ENCODE measurements at places on chromosomes 6 and 20.
A peak's percentile ranks its signal among the peaks of the same experiment; 100 is the strongest.

GRCh38 chr20:34637245-34638038 lies 39.5 kb downstream of the PIGU start:
- no peak for DNase-seq

GRCh38 chr20:56249244-56249955 lies 868 bp downstream of the MC3R start:
- DNase-seq = peak; percentile 75

DNA sequence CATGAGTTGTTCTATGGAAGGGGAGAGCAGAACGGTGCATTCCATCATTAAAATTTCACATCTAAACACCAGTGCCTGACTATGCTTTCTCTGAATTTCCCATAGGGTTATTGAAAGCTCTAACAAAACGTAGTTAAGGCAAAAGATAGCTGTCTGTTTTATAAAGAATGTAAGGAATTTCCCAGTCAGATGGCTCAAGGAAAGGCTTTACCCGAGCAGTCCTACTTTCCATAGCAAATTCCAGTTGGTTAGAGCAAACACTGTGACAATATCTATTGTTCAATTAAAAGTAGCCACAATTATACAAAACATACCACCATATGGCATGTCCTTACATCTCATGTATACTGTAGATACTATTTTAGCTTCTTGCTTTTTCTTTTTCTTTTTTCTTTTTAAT lies 1059.5 kb upstream of the FLRT3 start:
- no peak for DNase-seq

GRCh38 chr20:3436864-3437574 lies 29.6 kb upstream of the DNAAF9 start:
- no peak for DNase-seq

GRCh38 chr6:48429021-48429420 lies 318.0 kb upstream of the PTCHD4 start:
- no peak for DNase-seq

DNA sequence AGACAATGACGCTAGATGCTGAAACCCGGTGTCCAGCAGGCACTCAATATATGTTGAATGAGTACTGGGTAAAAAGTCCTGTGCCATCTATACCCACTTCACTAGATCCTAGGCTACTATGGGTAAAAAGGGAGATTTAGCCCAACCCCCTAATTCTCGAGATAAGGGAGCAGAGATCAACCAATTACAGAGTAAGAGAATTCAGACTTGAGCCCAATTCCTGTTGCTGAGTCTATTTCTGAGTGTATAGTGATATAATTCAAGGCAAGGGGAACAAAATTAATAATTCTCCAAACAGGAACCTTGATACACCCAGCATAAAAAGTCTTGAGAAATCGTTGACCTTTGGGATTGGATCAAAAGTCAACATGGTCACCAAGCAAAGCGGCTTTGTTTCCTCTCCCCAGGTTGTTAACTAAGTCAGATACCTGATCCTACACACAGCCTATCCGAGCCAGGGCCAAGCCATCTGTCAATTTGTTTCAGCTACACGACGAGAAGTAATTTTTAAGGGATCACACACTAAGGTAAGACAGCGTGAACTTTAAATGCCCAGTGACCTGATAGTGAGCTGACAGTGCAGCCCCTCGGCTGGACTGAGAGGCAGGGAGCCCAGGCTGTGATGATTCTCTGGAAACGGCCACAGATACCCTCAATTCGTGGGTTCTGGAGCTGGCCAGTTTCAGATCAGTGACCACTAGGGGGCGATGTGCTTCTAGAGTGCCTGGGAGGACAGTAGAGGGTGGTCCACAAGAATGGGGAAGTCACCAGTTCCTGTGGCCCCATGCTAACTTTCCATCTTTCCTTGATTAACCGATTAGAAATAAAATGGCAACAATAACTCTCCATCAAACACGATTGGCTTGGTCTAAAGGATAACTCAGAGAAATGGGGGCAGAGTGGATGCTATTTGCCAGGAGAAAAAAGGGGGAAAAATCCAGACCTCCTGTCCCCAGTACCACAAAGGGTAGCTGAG lies 46.2 kb downstream of the SLC22A23 start:
- peak; percentile 92 for DNase-seq

- no peak for DNase-seq
Observed at GRCh38 chr6:144317736-144318135, 32.6 kb downstream of the UTRN start.

GRCh38 chr6:25202504-25202903 lies 76.7 kb upstream of the CARMIL1 start:
- no peak for DNase-seq

- no peak for DNase-seq
Observed at GRCh38 chr6:169862043-169862891, 110.8 kb downstream of the ERMARD start.

- DNase-seq = peak; percentile 72
Observed at GRCh38 chr6:24524805-24525204, 30.0 kb downstream of the ALDH5A1 start.

GRCh38 chr6:139367810-139368351 lies 6.6 kb downstream of the CITED2 start:
- DNase-seq = peak; percentile 82

- peak; percentile 50 for DNase-seq
Observed at GRCh38 chr6:124854338-124854922, 107.8 kb upstream of the RNF217 start.

DNA sequence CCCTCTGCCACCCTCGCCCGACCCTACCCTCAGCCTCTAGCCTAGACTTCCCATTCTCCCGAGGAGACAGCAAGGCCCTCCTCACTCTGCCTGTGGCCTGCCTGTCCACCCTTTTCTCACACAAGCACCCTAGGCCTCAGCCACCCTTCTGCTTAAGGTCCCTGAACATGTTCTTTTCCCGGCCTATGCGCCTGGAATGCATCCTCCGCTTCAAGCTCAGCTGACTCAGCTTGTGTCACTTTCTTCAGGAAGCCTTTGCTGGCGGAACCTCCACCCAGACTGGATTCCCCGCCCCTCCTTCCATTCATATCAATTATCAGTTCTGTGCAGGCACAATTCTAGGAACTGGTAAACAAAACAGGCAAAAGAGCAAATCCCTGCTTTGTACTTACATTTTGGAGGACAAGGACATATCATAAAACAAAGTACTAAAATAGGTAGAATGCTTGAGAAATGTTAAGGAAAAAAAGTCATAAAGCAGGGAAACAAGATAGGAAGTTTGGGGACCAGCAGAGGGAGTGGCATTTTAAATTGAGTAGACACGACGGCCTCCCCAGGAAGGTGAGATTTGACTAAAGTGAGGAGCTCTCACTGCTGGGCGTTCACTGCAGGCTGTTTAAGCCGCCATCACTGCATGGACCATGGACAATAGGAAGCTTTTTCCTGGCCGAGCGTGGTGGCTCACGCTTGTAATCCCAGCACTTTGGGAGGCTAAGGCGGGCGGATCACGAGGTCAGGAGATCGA lies 17.9 kb upstream of the SNHG17 start:
- peak; percentile 84 for DNase-seq

DNA sequence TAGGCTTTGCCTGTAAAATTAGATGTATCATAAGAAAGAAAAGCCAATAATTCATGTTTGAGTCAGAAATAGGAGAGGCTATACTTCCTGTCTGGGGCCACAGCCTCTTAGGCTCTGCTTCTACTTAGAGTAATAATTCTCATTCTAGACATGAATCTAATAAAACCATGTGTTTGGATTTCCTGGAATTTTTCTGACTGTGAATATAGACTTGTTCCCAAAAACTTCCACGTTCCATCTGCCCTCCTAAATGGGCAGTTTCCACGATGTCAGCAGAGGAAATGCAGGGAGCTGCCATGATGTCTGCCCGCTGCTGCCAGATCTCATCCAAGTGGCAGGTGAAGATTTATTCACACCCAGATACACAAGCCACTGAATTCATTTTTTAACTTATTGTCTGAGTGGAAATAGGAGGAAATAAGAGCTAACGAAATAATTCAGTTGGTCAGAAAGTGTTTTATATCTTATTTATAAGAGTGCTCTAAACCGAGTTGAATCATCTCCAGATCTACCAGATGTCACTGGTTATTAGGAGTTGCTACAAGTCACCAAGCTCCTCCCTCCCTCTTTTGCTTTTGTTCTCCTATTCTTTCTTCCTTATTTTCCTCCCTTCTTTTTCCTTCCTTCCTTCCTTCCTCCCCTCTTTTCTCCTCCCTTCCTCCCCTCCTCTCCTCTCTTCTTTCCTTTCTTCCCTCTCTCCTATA lies 69.3 kb downstream of the ALDH8A1 start:
- DNase-seq = no peak

- DNase-seq = peak; percentile 42
Observed at GRCh38 chr6:21666201-21666691, 72.7 kb downstream of the SOX4 start.

DNA sequence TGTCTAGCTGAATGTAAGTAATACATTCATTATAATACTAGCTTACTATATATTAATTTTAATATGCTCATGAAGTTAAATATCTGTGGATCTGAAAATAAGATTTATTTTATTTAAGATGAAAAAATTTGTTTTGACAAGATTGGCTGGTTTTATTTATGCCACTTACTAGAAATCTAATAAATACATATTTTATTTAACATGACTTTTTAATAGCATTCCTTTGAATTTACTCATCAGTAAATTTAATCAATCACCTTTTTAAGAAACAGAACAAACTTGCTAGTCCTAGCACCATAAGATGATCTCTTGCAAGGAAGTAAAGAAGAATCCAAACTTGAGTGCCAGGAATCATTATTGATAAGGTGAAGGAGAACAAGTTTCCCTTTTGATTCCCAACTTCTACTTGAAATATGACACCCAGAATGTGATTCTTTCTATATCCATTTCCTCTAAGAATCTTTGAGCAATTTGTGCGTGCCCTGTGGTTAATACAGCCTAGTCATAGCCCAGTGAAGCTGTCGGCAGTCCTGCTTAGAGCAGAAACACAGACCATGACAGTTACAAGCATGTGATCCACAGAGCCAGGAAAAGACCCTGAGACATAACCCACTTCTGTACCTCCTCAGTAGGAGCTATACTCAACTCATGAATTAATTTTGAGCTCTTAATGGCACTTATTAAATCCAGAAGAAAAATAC lies 282.3 kb upstream of the QKI start:
- no peak for DNase-seq

GRCh38 chr20:41047975-41048305 lies 19.3 kb downstream of the TOP1 start:
- peak; percentile 54 for DNase-seq

DNA sequence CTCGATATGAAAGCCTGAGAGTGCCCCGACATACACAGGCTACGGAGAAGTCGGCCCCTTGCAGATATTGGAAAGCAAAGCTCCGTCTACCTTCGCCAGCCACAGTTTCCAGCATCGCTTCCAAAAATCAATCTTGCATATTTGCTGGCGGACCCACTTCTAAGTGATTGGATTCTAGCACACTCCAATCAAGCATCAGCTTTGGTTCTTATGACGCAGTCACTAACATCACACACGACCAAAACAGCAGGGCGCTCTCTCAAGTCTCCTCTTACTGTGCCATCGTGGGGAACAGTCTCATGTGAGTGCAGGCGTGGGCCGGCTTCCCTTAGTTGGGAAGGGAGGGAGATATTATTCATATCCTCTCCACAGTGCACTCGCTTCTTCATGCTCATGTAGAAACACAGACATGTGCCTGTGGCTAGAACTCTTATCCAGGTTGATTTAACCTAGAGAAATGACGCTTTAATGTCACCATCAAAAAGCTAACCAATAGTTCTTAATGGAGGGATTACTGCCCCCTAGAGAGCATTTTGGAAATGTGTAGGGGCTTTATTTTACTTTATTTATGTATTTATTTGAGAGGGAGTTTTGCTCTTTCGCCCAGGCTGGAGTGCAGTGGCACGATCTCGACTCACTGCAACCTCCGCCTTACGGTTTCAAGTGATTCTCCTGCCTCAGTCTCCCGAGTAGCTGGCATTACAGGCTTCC lies 229.8 kb downstream of the SOD2 start:
- peak; percentile 65 for DNase-seq

DNA sequence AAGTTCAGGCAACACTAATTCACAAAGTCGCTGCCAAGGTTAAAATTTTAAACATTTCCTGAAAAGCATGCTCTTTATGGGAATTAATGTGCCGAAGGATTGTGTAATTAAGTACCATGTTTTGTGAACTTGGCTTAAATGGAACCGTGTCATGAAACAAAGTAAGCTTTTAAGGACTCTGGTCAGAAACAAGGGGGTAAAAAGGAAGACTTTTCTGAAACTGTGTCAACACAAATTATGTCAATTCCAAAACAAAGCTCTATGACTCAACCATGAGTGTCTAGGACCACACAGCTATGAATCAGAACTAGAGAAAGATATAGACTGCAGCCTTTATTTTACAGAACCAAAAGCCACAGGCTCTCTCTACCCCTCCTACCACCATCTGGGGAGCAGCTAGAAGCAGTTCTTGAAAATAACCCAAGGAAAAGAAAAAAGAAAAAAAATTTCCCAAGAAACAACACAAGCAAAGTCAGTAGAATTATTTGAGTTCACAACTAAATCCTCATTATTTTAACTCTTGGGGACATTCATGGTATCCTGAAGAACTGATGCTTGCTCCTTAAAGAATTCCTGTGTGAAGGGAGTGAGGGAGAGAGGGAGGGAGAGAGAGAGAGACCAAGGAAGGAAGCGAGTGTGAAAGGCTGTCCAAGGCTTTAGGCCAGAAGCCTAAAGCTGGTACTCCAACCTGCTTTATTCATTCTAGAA lies 81.9 kb downstream of the ZMYND8 start:
- DNase-seq = peak; percentile 45

DNA sequence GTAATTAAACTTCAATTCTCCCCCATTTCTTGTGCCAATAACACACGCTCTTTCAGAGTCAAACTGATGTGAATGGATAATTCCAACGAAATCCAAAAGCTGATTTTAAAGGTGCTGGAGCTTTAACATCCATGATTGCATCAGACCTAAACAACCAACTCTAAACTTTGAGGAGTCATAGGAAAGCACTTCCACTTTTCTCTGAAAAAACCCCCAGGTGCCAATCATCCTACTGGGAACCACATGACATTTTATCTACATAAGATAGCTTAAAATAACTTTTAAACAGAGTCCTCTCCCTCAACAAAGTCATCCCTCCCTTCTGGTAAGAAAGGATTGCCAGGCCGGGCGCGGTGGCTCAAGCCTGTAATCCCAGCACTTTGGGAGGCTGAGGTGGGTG lies 167.7 kb upstream of the PDE10A start:
- DNase-seq = no peak

GRCh38 chr20:10659651-10660601 lies 13.9 kb downstream of the JAG1 start:
- DNase-seq = no peak

DNA sequence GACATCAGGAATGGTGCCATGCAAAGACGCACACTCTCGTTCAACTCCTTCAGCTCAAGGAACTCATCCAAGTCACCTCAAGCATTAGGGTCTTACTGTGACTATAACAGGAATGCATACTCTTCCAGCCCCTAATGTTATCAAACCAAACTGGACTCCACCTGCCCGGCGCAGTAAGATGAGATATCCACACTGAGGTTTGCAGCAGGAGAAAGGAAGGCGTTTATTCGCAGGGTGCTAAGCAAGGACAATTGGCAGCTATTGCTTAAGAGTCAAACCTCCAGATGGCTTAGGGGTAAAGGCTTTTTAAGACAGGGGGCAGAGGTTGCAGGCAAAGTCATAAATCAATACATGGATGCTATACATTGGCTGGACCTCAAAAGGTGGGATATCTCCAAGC lies 159.4 kb upstream of the TAB2 start:
- DNase-seq = no peak

- peak; percentile 44 for DNase-seq
Observed at GRCh38 chr20:17610566-17611289, 40.9 kb downstream of the DSTN start.

Data from hematopoietic multipotent progenitor cell treated with erythropoietin and hydrocortisone succinate and interleukin-3 and kit ligand, for 4 days (in vitro differentiated cells).